Activated CD4-positive, alpha-beta memory T cell treated with anti-CD3 and anti-CD28 coated beads, Interleukin-2, amount 10 ng/mL, durations not matched to agents 7 days and 5 days (primary cell): ENCODE measurements at places on chromosomes 4 and X. TPM values are rescaled to one million over a fixed set of nuclear protein-coding genes. Genes with fewer than 3 reads are reported as not detected.

Gene KCTD8
- not detected for total RNA-seq

DNA sequence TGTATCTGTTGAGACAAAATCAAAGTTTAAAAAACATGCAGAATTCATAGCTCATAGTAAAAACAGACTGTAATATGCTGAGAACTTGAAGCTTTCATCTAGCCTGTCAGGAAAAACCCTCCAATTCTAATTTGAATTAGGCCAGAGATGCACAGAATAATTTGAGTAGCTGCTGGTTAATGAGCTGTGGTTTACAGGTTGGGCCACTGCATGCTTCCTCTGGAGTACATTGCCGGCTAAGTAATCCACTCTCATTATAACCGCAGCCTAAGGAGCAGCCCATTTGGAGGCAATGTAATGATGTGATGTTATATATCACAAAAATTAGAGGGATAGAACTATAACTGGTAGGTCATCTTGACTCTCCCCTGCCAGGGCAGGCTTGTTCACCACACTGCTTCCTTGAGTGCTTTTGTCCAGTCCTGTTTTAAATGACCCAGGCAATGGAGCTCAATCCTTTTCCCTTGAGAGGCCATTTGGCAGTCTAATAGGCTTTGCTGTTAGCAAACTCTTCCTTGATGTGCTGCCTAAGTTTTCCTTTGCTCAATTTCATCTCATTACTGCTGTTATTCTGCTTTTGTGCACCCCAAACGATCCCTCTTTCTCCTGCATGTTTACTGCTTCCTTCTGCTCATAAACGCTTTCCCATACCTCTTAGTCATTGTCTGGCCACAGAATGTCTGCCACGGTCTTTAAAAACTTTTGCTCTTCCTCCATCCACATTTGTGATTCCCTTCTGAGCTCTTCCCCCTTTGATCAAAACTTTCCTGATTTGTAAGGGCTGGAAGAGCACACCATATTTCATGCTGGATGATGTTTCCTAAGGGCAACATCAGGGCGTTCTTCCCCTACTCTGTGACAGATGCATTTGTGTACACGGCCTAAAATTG is 230.9 kb downstream of the C4orf33 start:
- DNase-seq: no peak

- no peak for DNase-seq
Measured at GRCh38 chr4:126687655-126688358, 945.0 kb upstream of the INTU start.

Gene RAI2
- not detected for total RNA-seq

GRCh38 chr4:147788791-147789190 is 56.9 kb downstream of the ARHGAP10 start:
- no peak for DNase-seq

DNA sequence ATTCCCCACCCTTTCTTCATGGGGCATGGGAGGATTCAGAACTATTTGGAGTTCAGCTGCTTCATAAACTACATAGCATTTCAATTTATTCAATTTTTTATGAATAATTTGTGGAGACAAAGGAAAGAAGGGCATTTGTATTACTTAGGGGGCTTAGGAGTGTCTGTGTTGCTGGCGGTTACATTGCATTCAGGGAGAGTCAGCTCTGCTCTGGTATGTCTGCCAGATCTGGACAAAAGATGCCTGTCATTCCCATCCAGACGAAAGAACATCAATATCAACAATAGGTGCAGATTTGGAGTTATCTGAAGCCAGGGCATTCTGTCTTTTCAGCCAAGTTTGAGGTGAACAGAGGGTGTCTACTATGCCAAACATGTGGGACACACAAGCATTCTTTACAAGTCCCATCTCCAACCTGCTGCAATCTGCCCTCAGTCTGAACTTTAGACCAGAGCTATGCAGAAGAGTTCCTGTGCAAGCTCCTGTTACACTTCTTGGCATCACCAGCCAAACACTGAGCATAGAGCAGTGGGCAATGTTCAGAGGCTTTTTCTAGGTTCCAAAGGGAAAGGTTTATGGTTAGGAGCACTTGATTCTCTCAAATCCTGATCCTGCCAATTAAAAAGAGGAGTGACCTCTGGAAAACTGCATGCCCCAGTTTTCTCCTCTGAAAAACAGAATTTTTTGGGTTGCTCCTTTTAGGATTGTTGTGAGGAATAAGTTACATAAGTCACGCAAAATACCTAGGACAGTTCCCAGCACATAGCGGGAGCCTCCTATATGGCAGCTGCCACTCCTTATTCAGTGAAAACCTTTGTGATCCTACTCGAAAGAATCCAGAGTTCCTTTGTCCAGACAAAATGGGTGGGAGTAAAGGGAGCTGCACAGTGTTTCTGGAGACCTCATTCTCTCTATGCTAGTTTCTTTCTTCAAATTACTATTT is 719.5 kb upstream of the SLIT2 start:
- no peak for DNase-seq

GRCh38 chr4:102157984-102158383 is 187.3 kb downstream of the SLC39A8 start:
- DNase-seq: no peak

Gene CYTL1
- not detected for total RNA-seq

DNA sequence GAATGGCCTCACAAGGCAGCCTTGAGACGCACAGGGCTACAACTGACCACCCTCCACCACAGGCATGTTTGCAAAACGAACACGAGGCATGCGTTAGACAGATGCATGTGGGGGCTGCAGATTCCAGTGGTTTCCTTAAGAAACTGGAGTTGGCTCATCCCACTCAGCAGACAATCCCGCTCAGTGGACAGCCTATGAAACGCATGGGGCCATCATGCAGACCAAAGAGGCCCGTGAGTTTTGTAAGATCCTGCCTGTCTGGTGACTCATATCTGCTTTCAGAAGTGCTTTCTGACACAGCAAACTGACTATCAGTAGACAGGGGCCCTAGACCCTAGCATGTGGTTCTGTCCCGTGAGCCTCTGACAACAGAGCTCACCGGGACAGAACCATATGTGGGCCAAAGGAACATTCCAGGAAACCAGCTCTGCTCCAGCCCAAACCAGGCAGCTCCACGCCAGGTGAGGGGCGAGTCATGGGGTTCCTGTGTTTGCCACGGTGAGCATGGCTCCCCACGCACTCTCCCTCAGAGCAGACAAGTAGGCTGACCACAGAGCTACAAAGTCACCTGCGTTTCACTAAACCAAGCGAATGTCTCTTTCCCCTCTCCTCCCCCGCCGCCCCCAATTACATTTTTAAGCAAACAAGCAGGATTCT is 74.4 kb downstream of the MTMR1 start:
- no peak for DNase-seq

Gene ZNF718
- 8.8 TPM for total RNA-seq

- DNase-seq: no peak
Measured at GRCh38 chr4:24778464-24779225, 16.7 kb upstream of the SOD3 start.

Gene P2RY4
- 0.35 TPM for total RNA-seq

- no peak for DNase-seq
Measured at GRCh38 chr4:2008671-2008920, 178 bp downstream of the NELFA start.

DNA sequence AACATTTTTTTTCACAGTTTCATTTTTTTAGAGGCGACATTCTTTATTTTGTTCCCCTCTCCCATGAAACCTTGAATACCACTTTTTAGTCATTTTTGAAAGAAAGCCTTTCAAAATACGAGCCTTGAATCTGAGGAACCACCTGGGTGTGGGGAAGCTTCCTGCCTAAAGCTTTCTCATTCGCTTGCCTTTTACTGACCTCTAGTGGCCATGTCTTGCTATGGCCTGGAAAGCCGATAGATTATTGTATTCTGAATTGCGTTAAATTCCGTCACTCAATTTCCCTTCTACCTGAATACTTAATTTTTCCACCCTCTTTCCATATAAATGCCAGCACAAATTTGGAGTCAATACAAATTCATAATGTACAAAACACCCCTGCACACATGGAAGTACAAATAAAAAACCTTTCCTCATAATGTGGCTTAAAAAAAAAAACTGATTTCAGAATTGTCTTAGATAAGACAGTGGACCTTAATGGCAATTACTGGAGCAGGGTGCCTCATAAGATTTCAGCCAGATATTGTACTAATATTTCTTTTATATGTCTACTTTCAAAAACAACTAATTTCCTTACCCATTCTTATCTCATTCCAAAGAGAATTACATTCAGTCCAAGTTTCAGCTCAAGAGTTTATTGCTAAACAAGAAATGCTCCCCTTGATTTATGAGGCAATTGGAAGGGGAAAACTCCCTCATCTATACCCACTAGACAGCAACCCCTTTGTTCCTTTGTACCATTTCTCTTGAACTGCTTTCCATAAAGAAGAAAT is 217.9 kb downstream of the CENPC start:
- DNase-seq: peak; percentile 44

Gene VCX2
- total RNA-seq: not detected

GRCh38 chr4:7390906-7391636 is 43.7 kb downstream of the PSAPL1 start:
- peak; percentile 4 for DNase-seq

- DNase-seq: no peak
Measured at GRCh38 chr4:8121292-8122015, 37.2 kb downstream of the ABLIM2 start.

GRCh38 chr4:24067367-24068193 is 177.7 kb upstream of the PPARGC1A start:
- DNase-seq: no peak

Gene ZFX
- total RNA-seq: 43.3 TPM

- DNase-seq: no peak
Measured at GRCh38 chr4:114193624-114194399, 214.4 kb upstream of the ARSJ start.

Gene MAGEA8
- total RNA-seq: not detected

GRCh38 chrX:107827852-107828251 is 2.2 kb downstream of the MID2 start:
- DNase-seq: no peak

DNA sequence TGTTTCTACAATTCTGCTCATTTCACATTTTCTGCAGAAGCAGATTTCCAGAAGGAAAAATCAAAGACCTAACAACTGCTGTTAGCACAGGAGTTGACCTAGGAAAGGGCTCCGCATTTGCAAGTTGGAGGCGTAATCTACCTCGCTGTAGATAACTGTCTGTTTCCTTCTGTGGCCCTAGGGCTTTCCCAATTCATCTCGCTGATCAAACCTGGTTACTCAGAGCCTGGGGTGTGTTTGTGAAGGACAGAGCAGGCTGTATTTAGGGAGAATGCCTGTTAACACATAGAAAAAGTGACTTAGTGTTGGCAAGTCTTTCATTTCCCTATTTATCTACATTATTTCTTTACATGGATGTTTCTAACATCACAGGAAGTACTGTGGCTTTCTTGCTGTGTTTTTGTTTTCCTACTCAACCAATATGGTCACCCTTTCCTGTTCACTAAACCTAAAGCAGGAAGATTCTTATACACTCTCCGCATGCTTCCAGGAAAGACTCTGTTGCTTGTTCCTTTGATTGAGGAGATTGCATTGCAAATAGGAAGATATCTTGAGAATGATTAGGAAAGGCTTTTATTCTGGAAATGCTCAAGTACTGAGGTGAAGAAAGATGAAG is 40.5 kb downstream of the AGA start:
- no peak for DNase-seq

Gene ARHGAP36
- not detected for total RNA-seq

DNA sequence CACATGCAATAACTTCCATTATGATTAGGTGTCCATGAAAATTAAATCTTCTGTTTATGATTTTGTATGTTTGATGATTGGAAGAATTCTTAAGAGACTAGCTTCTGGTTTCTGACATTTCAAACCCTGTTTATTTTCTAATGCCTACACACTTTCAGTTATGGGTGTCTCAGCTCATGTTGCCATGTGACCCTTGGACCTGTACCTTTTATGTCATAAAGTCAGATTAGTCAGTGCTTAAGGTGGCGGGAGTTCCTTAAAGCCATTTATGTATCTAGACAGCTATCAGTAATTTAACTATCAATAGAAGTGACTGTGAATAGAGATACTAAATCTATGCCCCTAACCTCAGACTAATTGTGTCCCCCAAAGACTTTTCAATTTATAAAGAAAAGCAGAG is 155.6 kb downstream of the GBA3 start:
- no peak for DNase-seq

Gene CCDC149
- not detected for total RNA-seq

- DNase-seq: peak; percentile 64
Measured at GRCh38 chr4:108072300-108072699, 82.6 kb downstream of the HADH start.

Gene FRMPD4
- not detected for total RNA-seq

GRCh38 chr4:27278615-27279375 is 418.2 kb downstream of the STIM2 start:
- no peak for DNase-seq

- no peak for DNase-seq
Measured at GRCh38 chrX:55816023-55816422, 98.5 kb downstream of the RRAGB start.

- no peak for DNase-seq
Measured at GRCh38 chrX:9231491-9231890, 197.6 kb upstream of the FAM9B start.

Gene C4orf36
- total RNA-seq: not detected

Gene RAB9B
- total RNA-seq: 0.35 TPM

GRCh38 chr4:82017680-82018079 is 356.1 kb downstream of the HNRNPD start:
- DNase-seq: no peak

DNA sequence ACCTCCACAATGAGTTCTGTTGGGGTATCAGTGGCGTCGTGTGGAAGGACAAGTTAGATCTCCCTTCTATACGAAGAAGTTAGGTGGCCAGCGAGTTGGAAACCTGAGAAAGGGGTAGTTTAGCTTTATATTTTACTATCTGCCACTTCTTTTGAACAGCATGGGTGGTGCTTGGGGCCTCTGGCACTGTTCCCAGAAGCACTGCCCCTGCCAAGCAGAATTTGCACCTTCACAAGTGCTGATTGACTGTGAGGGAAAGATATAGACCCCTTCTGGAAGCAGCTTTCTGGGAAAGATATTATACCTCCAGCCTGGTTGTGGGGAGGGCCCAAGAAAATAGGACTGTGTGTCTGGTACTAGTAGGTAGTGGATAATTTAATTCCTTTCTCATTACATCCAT is 246.9 kb downstream of the FBXO8 start:
- no peak for DNase-seq

DNA sequence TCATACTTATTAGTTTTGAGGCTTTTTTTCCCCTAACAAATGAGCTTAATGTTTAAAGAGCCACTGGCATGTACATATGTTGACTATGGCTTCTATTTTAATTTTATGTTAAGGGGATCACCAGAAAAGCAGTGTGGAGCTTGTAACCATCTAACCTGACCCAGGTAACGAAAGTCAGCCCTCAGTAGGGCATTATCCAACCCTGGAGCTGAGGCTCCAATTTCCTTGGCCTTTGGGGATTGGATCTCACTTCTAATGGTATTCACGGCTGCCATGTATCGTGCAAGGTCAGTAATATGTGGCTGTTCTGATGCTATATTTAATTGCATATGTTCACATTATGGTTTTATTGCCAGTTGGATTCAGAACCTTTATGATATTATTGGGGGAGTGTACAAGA is 75.2 kb upstream of the CCSER1 start:
- no peak for DNase-seq

GRCh38 chr4:1615786-1616556 is 68.1 kb downstream of the FAM53A start:
- DNase-seq: no peak

DNA sequence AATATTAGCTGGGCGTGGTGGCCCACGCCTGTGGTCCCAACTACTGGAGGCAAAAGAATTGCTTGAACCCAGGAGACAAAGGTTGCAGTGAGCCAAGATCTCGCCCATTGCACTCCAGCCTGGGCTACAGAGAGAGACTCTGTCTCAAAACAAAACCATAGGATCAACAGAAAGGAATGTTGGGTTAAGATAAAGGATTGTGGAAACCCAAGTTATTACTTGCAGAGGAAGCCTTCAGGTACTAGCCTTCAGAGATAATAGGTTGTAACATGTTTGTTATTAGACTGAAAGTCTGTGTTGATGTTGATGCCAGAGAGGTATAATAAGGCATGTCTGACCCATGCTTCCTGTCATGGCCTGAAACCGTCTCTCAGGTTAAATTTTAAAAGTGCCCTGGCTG is 16.9 kb downstream of the SSX5 start:
- no peak for DNase-seq
